ENCODE measurements at places on chromosomes 11 and 22.

GRCh38 chr11:121559606-121560200 lies 106.9 kb upstream of the SORL1-AS1 start:
- H3K4me3 ChIP-seq: no peak overlapping the region
- DNase-seq: no peak
- H3K27me3 ChIP-seq: peaks cover 78% of the 10 kb centered on the region
- no peak overlapping the region for H3K27ac ChIP-seq
- H3K4me1 ChIP-seq: no peaks in the 10 kb centered on the region
- H3K36me3 ChIP-seq: no peaks in the 10 kb centered on the region

GRCh38 chr11:18046116-18046777 lies at the start of gene TPH1:
Gene TPH1, minus strand, starts transcription at chr11:18046269. Its CDS starts 5,507 bp downstream, at chr11:18040762.
- H3K36me3 ChIP-seq: no peaks in the 10 kb centered on the region
- H3K4me1 ChIP-seq: peaks cover 3% of the 10 kb centered on the region
- H3K27ac ChIP-seq: no peak within 1 kb of the TSS
- H3K27me3 ChIP-seq: peaks cover 32% of the 10 kb centered on the region
- peak; percentile 26 for DNase-seq

- DNase-seq: no peak
- no peak overlapping the region for H3K27ac ChIP-seq
- no peaks in the 10 kb centered on the region for H3K4me1 ChIP-seq
- H3K27me3 ChIP-seq: peaks cover 22% of the 10 kb centered on the region
- H3K4me3 ChIP-seq: no peak overlapping the region
- H3K36me3 ChIP-seq: no peaks in the 10 kb centered on the region
Measured at GRCh38 chr11:34487430-34487829, 26.2 kb downstream of the ELF5 start.

- H3K4me1 ChIP-seq: peaks cover 18% of the 10 kb centered on the region
- peak overlapping the region; percentile 64 for H3K27ac ChIP-seq
- H3K27me3 ChIP-seq: no peaks in the 10 kb centered on the region
- H3K36me3 ChIP-seq: no peaks in the 10 kb centered on the region
- peak; percentile 94 for DNase-seq
Measured at GRCh38 chr11:75142714-75143419, 8.0 kb upstream of the SLCO2B1 start.

DNA sequence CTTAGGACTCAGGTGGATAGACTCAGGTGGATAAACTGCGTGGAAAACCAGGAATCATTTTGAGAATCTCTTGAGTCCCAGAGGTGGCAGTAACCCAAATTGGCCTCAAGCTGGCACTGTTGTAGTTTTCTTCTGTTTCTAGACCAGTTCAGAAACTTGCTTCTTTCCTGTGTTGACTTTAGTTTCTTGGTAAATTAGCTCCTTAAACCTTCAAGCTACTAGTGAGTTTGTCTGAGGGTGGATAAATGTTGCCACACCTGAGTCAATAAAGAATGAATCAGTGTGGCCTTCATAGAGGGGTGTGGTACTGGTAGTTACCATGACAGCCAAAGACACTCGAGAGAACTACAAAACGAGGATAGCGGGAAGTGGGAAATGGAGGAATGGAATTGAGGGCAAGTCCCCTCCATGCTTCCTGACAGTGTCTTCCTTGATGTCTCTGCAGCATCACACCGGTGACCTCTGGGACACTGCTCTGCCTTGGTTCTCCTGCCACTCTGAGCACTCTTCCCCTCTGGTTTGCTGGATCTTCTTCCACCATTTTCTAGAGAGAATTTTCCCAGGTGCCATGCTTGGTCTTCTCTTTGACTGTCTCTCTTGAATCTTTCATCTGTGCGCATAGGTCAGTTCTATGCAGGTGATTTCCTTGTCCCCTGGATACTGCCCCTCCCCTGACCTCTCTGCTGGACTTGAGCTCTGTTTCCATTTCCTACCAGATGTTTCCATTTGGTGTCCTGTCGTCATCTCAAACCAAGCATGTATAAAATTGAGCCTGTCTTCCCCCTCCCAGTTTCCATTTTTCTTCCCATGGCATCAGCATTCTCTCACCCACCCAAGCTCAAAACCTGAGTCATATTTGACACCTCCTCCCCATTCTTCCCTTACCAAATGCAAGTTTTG lies 7.2 kb downstream of the POLD4 start:
- no peaks in the 10 kb centered on the region for H3K27me3 ChIP-seq
- no peaks in the 10 kb centered on the region for H3K36me3 ChIP-seq
- peak overlapping the region; percentile 16 for H3K4me3 ChIP-seq
- peak; percentile 61 for DNase-seq
- peaks cover 4% of the 10 kb centered on the region for H3K4me1 ChIP-seq

GRCh38 chr11:118746988-118747585 lies 43.9 kb downstream of the DDX6 start:
- H3K27me3 ChIP-seq: no peaks in the 10 kb centered on the region
- no peak for DNase-seq
- no peak overlapping the region for H3K27ac ChIP-seq
- H3K36me3 ChIP-seq: peaks cover 45% of the 10 kb centered on the region
- no peaks in the 10 kb centered on the region for H3K4me1 ChIP-seq

DNA sequence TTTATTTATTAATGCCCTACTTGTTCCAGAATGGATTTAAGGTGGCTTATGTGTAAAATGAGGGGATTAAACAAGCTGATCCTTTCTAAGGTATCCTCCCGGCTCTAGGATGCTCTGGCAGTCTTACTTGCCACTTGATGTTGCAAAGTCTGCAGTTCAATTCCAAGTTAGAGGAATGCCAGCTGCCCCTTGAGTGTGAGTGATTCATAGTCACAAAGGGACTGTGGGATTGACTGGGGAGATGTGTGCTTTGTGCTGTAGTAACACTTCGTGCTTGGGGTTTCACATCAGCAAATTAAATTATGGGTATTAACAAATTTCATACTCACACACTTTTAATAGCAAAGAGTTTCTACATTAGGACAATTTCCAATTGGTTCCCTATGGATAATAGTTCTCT lies 550.8 kb upstream of the CADM1 start:
- no peak for DNase-seq
- H3K27ac ChIP-seq: no peak overlapping the region
- no peaks in the 10 kb centered on the region for H3K36me3 ChIP-seq
